Activated T-helper 1 cell treated with anti-CD3 and anti-CD28 coated beads, Interleukin-12 subunit alpha, Interleukin-12 subunit beta, Interleukin-2, Interleukin-4 antibody, amounts not matched to agents 30 ng/mL and 10 ng/mL and 1 ng/mL, durations not matched to agents 14 hours and 24 hours and 36 hours (primary cell): ENCODE measurements at places on chromosomes 4 and X.

DNA sequence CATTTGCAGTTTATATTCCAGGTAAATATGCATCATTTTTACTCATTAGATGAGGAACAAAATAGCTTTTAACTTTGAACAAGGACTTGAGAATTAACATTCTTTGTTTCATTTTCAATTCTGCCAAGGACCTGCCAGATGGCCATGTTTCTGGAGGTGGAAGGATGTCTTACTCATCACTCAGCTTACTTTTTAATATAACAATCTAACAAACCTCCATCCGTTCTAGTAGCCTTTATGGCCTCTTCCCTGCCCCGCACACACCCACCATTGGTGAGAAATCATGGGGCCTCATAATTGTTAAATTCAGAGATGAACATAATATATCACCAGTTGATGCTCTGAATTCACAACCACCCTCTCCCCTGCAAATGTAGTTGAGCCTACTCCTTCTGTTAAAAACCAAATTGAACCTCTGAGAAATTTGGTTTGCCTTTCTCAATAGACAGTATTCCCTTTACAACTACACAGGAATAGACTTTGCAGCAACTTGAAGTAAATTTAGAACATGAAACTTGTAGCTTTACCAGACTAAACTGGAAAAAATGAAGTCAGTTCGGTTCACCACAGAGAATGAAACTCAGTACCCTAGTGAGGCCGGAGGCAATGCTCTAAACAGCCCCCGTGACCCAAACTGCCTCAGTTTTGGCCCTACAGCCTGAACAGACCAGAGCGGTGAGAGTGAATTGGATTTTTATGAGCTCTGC, 50.1 kb upstream of the ACSL4 start:
- DNase-seq = no peak

DNA sequence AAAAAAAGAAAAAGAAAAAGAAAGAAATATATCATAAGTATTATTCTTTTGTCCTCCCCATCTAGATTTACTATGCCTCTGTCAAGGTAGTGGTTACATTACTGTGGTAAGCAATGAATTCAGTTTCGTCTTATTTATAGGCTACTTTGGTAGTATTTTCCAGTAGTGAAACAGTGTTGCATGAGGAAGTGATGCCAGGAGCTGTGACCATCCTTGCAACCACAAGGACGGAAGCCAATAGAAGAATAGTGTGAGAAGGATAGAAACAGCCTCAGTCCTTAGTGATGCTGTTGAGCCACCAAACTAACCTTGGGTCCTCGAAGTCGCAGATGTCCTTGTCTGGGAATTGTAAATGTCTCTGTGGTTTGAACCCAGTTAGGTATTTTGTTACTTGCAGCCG, 328.5 kb downstream of the PPP3CA start:
- no peak for DNase-seq

- DNase-seq = no peak
These were observed 585.8 kb upstream of the FAT1 start for GRCh38 chr4:187309456-187309855.

DNA sequence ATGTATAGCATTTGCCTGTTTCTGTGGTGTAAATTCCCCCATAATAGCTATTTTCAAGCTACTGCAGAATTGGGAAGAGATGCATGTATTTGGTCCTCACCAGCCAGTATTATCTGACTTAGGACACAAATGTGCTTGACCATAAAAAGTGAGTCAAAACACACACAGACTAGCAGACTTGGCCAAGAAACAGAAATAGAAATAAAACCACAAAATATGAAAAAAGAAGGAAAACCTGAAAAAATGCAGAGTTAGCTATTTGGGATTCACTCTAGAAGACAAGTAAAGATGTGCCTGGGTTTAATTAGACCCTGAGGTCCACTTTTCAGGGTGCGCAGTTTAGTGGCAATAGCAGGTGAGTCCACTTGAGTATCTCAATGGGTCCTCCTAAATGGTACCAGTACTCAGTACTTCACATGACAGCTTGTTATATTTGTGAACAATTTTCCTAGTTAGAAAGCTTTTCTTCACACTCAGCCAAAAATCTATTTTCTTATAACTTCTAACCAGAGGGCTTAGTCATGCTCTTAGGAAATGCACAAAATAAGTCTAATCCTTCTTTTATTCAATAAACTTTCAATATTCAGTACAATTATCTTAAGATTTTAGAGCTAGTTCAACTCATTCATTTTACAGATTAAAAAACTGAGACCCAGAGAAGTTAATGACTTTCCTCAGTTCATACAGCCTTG, 108.7 kb upstream of the JADE1 start:
- no peak for DNase-seq

DNA sequence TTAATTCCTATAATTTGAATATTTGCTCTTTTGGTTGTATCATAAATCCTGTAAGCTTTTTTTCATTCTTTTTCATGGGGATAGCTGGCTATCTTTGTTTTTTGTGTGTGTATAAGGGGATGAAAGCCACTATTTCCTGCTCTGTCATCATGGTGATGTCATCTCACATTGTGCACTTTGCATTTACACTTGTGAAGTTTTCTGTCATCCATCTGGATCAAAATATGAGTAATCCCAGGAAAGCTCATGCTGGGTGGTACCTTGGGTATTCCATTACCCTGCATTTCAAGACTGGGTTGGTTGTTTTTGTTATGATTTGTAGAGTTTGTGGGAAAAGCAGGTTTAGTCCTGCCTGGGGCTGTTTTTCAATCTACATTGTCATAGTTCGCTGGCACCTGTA, 367.3 kb downstream of the CHIC1 start:
- DNase-seq = no peak

GRCh38 chr4:173365359-173365996, 5.3 kb upstream of the SAP30 start:
- no peak for DNase-seq

- DNase-seq = no peak
These were observed 23.5 kb downstream of the CHM start for GRCh38 chrX:86023811-86024210.

GRCh38 chr4:47287735-47288134, 175.8 kb downstream of the COMMD8 start:
- DNase-seq = no peak

- DNase-seq = no peak
These were observed 78.5 kb upstream of the SPANXC start for GRCh38 chrX:141320801-141321200.

GRCh38 chr4:63493265-63493664, 916.0 kb downstream of the TECRL start:
- no peak for DNase-seq

GRCh38 chrX:69195192-69195591, 29.9 kb upstream of the PJA1 start:
- no peak for DNase-seq

GRCh38 chr4:187889651-187890050, 105.9 kb upstream of the ZFP42 start:
- no peak for DNase-seq

DNA sequence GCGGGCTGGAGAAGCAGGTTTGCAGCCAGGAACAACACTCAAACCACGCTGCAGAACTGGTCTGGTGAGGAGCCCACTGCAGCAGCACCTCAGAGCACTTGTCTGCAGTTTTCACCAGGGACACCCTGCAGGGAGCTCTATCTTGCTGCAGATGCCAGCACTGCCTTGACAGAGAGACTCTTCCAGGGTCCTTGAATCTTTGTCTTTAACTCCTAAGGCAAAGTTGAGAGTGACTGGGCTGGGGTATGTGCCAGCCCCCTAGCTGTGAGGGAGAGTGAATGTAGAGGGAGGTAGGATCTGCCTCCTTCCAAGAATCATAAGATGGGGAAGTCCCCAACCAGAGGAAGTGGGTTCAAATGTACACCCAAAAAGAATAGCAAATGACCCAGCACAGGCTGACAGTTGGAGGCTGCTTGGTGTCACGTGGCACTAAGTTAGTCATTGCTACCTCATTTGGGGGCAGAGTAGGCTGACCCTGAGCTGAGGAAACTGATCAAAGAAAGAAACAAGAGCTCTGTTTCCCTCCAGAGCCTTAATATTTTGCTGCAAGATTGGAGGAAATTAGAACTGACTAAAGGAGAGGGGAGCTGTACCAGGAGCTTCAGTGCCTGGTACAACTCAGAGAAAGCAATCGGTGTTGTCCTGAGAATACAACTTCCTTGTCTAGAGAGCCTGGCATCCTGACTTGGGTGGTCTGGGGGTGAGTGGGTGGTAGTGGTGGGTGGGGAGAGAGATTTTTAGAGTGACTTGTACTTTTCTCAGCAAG, 28.2 kb upstream of the HUWE1 start:
- DNase-seq = peak; percentile 70

- no peak for DNase-seq
These were observed 76.5 kb upstream of the LSM6 start for GRCh38 chr4:146098978-146099377.

- DNase-seq = no peak
These were observed 124.4 kb downstream of the RELL1 start for GRCh38 chr4:37561803-37562207.

- DNase-seq = no peak
These were observed 4.4 kb upstream of the SMIM14 start for GRCh38 chr4:39642885-39643552.

- no peak for DNase-seq
These were observed 32.4 kb downstream of the OCRL start for GRCh38 chrX:129572422-129572821.

DNA sequence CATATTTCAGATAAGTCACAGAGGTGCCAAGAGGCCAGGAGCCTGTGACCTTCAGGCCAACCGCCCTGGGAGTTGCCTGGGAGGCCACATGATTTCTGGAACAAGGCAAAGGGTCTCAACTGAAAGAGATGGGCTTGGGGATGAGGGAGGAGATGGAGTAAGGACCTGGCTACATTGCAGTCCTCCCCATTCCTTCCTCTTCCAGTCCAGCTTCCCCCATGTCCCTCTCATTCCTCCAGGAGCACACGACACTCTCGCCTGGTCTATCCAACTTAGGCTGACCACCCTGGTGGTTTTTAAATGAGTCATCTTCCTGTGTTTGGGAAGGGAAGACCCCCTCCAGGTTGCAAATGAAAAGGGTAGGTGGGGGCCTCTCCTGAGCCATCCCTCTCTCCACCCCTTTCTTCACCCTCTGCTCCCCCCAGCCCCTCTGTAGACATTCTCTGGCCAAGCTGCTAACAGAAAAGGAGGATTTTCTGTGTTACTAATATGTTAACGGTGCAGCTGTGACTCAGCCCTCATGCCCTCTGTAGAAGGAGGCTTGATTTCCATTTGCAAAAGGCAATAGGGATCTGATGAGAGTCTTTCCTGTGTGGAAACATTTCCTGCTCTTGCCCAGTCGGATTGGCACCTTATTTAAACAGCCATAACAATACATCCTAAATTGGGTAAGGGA, 79.2 kb downstream of the RTL5 start:
- no peak for DNase-seq

DNA sequence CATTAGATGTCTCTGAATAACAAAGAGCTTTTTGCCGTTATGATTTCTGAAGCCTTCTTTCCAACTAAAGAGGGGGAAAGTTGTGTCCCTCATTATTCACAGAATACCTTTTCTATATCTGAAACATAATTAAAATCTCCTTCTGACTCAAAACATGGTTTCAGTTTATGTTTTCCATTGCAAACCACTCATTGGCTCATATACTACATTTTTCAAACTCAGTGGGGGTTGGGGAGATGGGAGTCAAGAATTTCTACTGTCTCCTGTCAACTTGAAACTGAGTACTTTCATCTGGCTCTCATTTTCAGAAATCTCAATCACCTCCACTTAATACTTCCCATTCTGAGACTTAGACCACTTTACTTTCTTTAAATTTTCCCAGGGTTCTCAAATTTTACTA, 1839.5 kb upstream of the PCDH10 start:
- no peak for DNase-seq

GRCh38 chr4:74311696-74312313, 3.5 kb downstream of the EPGN start:
- DNase-seq = no peak

DNA sequence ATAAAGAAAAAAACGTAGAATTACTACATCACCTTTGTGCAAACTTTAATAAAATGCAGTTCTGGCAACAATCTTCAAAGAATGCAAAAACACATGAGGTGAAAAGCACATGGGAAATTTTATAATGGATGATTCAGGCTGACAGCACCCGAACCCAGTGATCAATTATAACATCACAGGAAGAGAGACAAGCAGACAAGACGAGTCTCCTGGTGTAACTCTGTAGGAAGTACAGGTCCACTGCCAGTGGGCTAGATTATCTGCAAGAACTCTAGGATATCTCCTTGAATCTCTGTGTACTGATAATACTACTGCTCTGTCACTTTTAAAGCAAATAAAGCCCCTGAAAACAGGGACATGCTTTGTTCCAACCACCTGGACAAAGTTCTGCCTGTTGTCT, 58.9 kb upstream of the NXF3 start:
- DNase-seq = no peak

DNA sequence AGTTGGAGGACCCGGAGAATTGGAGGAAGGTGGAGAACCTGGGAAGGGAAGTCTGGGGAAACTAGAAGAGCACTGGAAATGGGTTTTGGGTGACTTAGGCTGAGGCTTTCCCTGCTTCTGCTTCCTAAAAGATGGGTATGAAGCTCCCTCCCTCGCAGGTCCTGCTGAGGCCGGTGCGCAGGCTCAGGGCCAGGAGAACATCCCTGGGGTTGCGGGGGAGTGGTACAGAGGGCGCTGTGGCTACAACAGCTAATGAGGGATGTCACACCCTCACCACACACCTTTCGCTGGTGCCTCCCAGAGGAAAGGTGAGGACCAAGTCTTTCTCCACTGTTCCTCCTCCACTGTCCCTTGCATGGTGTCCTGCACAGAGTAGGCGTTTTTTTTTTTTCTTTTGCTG, 15.8 kb downstream of the APLN start:
- DNase-seq = no peak

DNA sequence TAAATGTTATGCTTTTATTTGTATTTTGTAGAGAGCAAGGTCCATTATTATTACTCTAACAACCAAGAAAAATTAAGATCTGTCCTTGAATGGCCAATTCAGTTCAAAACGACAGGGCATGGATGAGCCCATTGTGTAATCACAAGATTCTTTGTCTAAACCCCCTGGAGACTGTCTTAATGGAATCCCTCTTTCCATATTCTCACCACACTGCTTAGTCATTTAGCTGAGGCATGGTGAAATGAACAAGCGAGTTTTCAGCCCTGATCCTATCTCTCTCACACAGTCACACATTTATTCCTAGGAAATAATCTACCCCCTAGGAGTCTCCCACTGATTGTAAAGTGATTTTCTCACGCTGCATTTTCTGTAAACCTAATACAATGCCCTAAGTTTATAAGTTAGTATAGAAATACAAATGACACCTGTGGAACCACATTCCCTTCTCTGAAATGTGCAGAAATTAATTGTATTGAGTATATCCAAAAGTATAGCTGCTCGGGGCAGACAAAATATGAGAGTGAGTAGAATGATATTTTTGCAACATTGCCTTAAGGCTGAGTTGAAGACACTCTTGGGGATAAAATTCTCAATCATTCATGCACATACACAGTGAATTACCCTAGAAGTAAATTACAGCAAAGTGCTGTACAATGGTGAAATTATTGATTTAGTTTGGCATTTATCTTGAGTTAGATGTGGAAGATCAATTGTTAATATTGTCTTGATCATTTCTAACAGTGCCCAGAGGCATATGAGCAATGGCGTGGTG, 119.7 kb upstream of the PCDH7 start:
- no peak for DNase-seq

DNA sequence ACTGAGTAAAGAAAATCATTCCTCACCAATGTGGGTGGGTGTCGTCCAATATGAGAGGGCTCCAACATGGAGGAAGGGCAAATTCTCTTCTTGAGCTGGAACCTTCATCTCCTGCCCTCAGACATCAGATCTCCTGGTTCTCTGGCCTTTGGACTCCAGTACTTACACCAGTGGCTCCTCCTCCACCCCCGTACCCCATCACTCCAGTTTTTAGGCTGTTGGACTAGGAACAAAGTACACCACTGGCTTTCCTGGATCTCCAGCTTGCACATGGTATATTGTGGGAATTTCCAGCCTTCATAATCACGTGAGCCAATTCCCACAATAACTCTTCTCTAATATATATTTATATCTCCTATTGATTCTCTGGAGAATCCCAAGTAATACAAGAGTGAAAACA, 196.9 kb downstream of the PDHA2 start:
- no peak for DNase-seq
